LHCN-M2 (cell line): ENCODE measurements at places on chromosomes 13 and 19. TPM values are rescaled to one million over a fixed set of nuclear protein-coding genes. Genes with fewer than 3 reads are reported as not detected.

Gene KLK13
- total RNA-seq, result not detected in 2 replicates

Gene STOML3
- not detected in 2 replicates for total RNA-seq

Gene SIGLEC10
- not detected in 2 replicates for total RNA-seq

Gene LILRA1
- total RNA-seq, result not detected in 2 replicates

Gene FPR1
- 9.7 and 10.9 TPM in 2 replicates for total RNA-seq

Gene DCT
- total RNA-seq, result 0.06 TPM in 1 of 2 replicates, not detected in the other

Gene ZNF865
- 2.2 and 3.0 TPM in 2 replicates for total RNA-seq

Gene MBD3L2
- not detected in 2 replicates for total RNA-seq

Gene ZNF793
- total RNA-seq, result 1.4 and 1.6 TPM in 2 replicates

Gene ATP5F1D
- 51.3 and 64.1 TPM in 2 replicates for total RNA-seq

Gene WASF3
- 7.6 and 8.3 TPM in 2 replicates for total RNA-seq

Gene RFPL4A
- not detected in 2 replicates for total RNA-seq

Gene ZNF773
- total RNA-seq, result 6.3 and 11.3 TPM in 2 replicates

Gene VSIG10L
- 0.77 and 1.2 TPM in 2 replicates for total RNA-seq

Gene KIR2DL3
- total RNA-seq, result not detected in 2 replicates

Gene CLASRP
- total RNA-seq, result 76.0 and 89.8 TPM in 2 replicates

Gene CCL25
- total RNA-seq, result not detected in 2 replicates

Gene FCAR
- not detected in 2 replicates for total RNA-seq

Gene ANGPTL8
- total RNA-seq, result not detected in 2 replicates

Gene ZFP36
- total RNA-seq, result 9.3 and 15.0 TPM in 2 replicates

Gene SPINT2
- total RNA-seq, result 0.06 and 0.46 TPM in 2 replicates

Gene CGB8
- total RNA-seq, result 2.1 TPM in 1 of 2 replicates, not detected in the other

Gene ZNF724
- total RNA-seq, result 20.3 and 34.5 TPM in 2 replicates

Gene CEACAM20
- not detected in 2 replicates for total RNA-seq

Gene GNA15
- total RNA-seq, result 0.06 and 0.40 TPM in 2 replicates

Gene PNMA8B
- 0.19 TPM in 1 of 2 replicates, not detected in the other for total RNA-seq

Gene KLF2
- 2.8 and 5.2 TPM in 2 replicates for total RNA-seq

Gene GPR12
- not detected in 2 replicates for total RNA-seq

Gene CEACAM3
- total RNA-seq, result not detected in 2 replicates

Gene C5AR1
- total RNA-seq, result not detected in 2 replicates
